ENCODE measurements at places on chromosomes 7 and 10.
A peak's percentile ranks its signal among the peaks of the same experiment; 100 is the strongest.

DNA sequence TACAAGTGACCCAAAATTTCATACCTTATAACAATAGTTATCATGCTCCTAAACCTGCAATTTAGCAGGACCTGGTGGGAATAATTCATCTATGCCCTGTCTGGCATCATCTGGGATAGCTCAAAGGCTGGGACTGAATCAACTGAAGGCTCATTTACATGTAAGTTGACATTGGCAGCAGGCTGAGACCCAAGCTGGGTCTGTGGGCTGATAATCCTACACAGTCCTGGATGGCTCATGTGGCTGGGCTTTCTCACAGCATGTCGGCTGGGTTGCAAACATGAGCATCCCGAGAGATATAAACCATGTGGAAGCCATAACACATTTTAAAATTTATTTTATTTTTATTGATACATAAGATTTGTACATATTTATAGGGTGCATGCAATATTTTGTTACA lies 19.5 kb upstream of the ABCB5 start:
- no peaks in the 10 kb centered on the region for H3K36me3 ChIP-seq
- no peak overlapping the region for H3K4me3 ChIP-seq
- no peaks in the 10 kb centered on the region for H3K4me1 ChIP-seq
- no peaks in the 10 kb centered on the region for H3K27me3 ChIP-seq
- H3K27ac ChIP-seq: no peak overlapping the region

GRCh38 chr7:135678612-135679575 lies 16.6 kb downstream of the STMP1 start:
- DNase-seq: no peak
- no peaks in the 10 kb centered on the region for H3K27me3 ChIP-seq
- H3K4me1 ChIP-seq: peaks cover 2% of the 10 kb centered on the region

DNA sequence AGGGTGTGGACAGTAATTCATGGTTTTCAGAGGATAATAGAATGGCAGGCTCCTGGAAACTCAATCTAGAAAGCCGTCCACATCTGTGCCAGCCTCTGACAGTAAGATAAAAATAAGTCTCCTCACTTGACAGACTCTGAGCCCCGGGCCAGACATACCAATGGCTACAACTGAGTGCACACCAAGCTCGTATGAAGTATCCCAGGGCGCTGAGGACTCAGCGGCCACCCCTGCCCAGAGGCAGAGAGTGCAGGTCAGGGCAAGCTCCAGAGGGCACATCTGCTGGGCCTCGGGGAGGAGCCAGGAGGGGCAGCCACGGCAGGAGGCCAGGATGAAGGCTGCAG lies 262.8 kb upstream of the TCERG1L start:
- H3K36me3 ChIP-seq: no peaks in the 10 kb centered on the region
- no peaks in the 10 kb centered on the region for H3K4me1 ChIP-seq
- no peak overlapping the region for H3K4me3 ChIP-seq
- DNase-seq: no peak

GRCh38 chr10:6537770-6538169 lies 42.3 kb downstream of the PRKCQ start:
- no peaks in the 10 kb centered on the region for H3K27me3 ChIP-seq
- H3K4me3 ChIP-seq: no peak overlapping the region
- H3K4me1 ChIP-seq: no peaks in the 10 kb centered on the region
- no peak for DNase-seq

GRCh38 chr10:123331438-123331837 lies 177.2 kb downstream of the BUB3 start:
- DNase-seq: no peak
- H3K27ac ChIP-seq: no peak overlapping the region

- H3K4me1 ChIP-seq: no peaks in the 10 kb centered on the region
- H3K27ac ChIP-seq: no peak overlapping the region
- DNase-seq: no peak
- H3K4me3 ChIP-seq: no peak overlapping the region
Measured at GRCh38 chr10:127474501-127474900, 74.6 kb upstream of the NPS start.

- DNase-seq: no peak
- H3K4me3 ChIP-seq: no peak overlapping the region
- H3K27me3 ChIP-seq: no peaks in the 10 kb centered on the region
- H3K27ac ChIP-seq: no peak overlapping the region
- H3K4me1 ChIP-seq: no peaks in the 10 kb centered on the region
Measured at GRCh38 chr7:77657427-77658224, 38.6 kb upstream of the RSBN1L start.

- H3K36me3 ChIP-seq: no peaks in the 10 kb centered on the region
- peaks cover 8% of the 10 kb centered on the region for H3K4me1 ChIP-seq
- H3K27me3 ChIP-seq: no peaks in the 10 kb centered on the region
- H3K27ac ChIP-seq: peak overlapping the region; percentile 69
Measured at GRCh38 chr7:151520419-151521261, 945 bp upstream of the RHEB start.

GRCh38 chr7:135537905-135538304 lies 19.8 kb upstream of the NUP205 start:
- H3K27ac ChIP-seq: no peak overlapping the region
- DNase-seq: no peak
- H3K4me3 ChIP-seq: no peak overlapping the region
- H3K36me3 ChIP-seq: no peaks in the 10 kb centered on the region
- no peaks in the 10 kb centered on the region for H3K4me1 ChIP-seq

DNA sequence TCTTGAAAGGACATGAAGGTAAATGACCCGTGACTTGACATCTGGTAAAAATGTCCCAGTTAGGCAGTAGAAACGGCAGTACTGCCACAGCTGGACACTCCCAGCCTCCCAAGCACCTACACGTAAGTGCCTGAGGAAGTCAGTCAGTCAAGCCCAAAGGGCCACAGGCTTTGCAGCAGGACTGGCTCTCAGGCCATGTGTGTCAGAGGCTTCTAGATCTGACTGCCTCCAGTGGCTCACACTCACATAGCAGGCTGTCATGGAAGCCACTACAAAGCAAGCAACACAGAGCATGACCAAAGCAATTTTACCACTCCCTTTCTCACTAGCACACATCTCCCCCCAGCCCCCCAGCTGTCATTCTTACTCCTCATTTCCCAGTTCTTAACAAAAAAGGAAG lies 17.8 kb upstream of the CCNJ start:
- H3K4me3 ChIP-seq: no peak overlapping the region
- no peaks in the 10 kb centered on the region for H3K4me1 ChIP-seq
- H3K27ac ChIP-seq: no peak overlapping the region

GRCh38 chr7:82286096-82286797 lies 157.3 kb downstream of the CACNA2D1 start:
- no peaks in the 10 kb centered on the region for H3K27me3 ChIP-seq
- DNase-seq: no peak
- H3K36me3 ChIP-seq: no peaks in the 10 kb centered on the region
- H3K4me1 ChIP-seq: no peaks in the 10 kb centered on the region
- H3K27ac ChIP-seq: no peak overlapping the region

GRCh38 chr7:44580945-44581878 lies 819 bp downstream of the TMED4 start:
- peak; percentile 86 for DNase-seq
- H3K4me1 ChIP-seq: peaks cover 4% of the 10 kb centered on the region
- H3K27ac ChIP-seq: peak overlapping the region; percentile 93
- peaks cover 21% of the 10 kb centered on the region for H3K36me3 ChIP-seq
- no peaks in the 10 kb centered on the region for H3K27me3 ChIP-seq

- no peak overlapping the region for H3K4me3 ChIP-seq
- peak; percentile 27 for DNase-seq
- H3K27ac ChIP-seq: no peak overlapping the region
- H3K36me3 ChIP-seq: no peaks in the 10 kb centered on the region
Measured at GRCh38 chr7:8354503-8354902, 78.9 kb upstream of the NXPH1 start.

DNA sequence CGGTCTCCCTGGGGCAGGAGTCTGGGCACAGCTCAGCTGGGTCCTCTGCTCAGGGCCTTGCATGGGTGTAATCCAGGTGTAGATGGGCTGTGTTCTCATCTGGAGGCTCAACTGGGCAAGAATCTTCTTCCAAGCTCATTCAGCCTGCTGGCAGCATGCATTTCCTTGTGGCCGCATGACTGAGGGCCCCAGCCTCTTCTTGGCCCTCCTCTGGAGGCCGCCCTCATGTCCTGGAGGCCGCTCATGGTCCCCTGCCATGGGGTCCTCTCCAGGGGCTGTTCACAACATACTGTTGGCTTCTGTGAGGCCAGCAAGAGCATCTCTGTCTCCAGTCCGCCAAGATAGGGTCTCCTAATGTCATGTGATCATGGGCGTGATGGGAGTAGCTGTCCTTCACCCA lies 437.5 kb upstream of the FOXK1 start:
- H3K4me3 ChIP-seq: no peak overlapping the region
- no peak for DNase-seq
- H3K27ac ChIP-seq: no peak overlapping the region
- H3K27me3 ChIP-seq: no peaks in the 10 kb centered on the region
- H3K36me3 ChIP-seq: no peaks in the 10 kb centered on the region

GRCh38 chr10:24214762-24215161 lies 5.8 kb downstream of the KIAA1217 start:
- DNase-seq: no peak
- peaks cover 2% of the 10 kb centered on the region for H3K36me3 ChIP-seq
- H3K4me1 ChIP-seq: peaks cover 16% of the 10 kb centered on the region
- H3K27me3 ChIP-seq: no peaks in the 10 kb centered on the region
- H3K27ac ChIP-seq: peak overlapping the region; percentile 0
- H3K4me3 ChIP-seq: no peak overlapping the region

- DNase-seq: no peak
- H3K4me3 ChIP-seq: no peak overlapping the region
- no peaks in the 10 kb centered on the region for H3K36me3 ChIP-seq
- no peaks in the 10 kb centered on the region for H3K27me3 ChIP-seq
Measured at GRCh38 chr10:35946556-35946955, 304.5 kb upstream of the FZD8 start.

DNA sequence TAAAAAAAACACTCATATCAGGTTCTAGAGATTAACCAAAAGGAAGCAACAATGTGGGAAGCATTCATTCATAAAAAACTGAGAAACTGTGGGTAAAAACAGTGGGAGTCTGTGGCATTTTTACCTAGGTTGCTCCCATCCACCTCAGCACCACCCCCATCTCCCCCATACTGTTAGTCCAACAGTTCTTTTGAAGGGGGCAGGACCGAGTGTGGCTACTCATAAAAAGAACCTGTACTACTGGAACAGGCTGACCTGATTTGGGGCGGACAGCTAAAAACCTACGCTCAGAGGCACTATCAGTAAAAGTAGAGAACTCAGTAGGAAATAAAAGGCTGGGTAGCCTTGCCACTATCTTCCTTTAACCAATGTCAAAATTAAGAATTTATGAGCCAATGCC lies 84.5 kb downstream of the DPY19L1 start:
- DNase-seq: no peak
- no peak overlapping the region for H3K27ac ChIP-seq
- no peak overlapping the region for H3K4me3 ChIP-seq
- H3K27me3 ChIP-seq: no peaks in the 10 kb centered on the region
- H3K4me1 ChIP-seq: no peaks in the 10 kb centered on the region
- H3K36me3 ChIP-seq: no peaks in the 10 kb centered on the region

DNA sequence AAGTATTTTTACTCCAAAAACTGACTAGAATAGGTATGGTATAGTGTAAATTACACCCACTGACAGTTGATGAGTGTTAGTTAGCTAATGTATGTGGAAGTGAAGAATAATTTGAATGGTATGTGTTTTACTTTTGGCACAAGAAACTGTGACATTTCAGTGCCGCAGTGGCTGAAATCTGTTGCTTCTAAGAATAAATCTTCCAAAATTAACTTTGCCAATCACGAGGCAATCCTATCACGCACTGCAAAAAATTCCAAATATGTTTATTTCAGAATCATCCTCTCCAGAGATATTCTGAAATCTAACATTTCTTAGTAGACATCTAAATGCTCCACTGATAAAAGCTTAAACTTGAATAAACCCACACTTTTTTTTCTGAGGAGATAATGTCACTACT lies 61.2 kb downstream of the PCLO start:
- no peaks in the 10 kb centered on the region for H3K36me3 ChIP-seq
- no peak for DNase-seq
- H3K27me3 ChIP-seq: no peaks in the 10 kb centered on the region
- H3K27ac ChIP-seq: no peak overlapping the region

DNA sequence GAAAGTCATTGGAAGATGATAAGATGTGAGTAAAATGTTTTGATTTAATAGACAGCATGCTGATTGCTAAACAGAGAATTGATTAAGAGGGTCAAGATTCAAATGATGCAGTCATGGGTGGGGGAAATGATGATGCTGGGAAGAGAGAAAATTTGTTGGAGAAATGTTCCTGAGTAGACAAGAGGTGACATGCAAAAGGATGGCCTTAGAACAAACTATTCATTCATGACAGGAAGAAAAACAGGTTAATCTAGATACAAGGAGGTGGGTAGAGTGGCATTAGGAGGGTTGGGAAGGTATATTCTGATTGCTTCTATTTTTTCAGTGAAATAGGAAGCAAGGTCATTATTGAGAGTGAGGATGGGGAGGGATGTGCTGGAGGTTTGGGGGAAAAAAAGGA lies 146.7 kb downstream of the SEM1 start:
- H3K27me3 ChIP-seq: no peaks in the 10 kb centered on the region
- no peak for DNase-seq
- H3K4me1 ChIP-seq: no peaks in the 10 kb centered on the region
- no peak overlapping the region for H3K27ac ChIP-seq
- no peak overlapping the region for H3K4me3 ChIP-seq

DNA sequence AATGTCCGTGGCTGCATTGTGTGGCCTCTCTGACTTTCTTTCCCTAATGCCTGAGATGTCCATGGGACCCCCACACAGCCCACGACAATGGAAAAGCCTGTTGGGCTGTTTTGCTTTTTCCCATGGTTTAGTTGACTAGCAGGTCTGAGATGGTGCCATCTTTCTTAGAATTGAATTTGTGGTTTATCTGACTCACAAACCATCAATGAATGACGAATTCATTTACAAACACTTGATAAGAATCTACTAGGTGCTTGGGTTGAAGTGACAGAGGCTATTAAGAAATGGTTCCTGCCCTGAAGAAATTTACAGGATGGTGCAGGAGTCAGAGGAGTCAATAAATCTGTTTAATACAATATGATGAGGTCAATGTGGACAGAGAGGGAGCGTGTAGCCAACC lies 75.4 kb downstream of the OTUD1 start:
- no peaks in the 10 kb centered on the region for H3K27me3 ChIP-seq
- H3K4me3 ChIP-seq: no peak overlapping the region
- no peaks in the 10 kb centered on the region for H3K4me1 ChIP-seq
- H3K36me3 ChIP-seq: no peaks in the 10 kb centered on the region

- H3K4me1 ChIP-seq: no peaks in the 10 kb centered on the region
- no peak for DNase-seq
- no peaks in the 10 kb centered on the region for H3K36me3 ChIP-seq
- H3K27me3 ChIP-seq: no peaks in the 10 kb centered on the region
Measured at GRCh38 chr10:10235003-10235402, 782.7 kb upstream of the CELF2 start.

GRCh38 chr7:141717450-141717849 lies 9.3 kb downstream of the WEE2 start:
- H3K4me1 ChIP-seq: no peaks in the 10 kb centered on the region
- no peaks in the 10 kb centered on the region for H3K36me3 ChIP-seq
- no peak overlapping the region for H3K27ac ChIP-seq
- no peaks in the 10 kb centered on the region for H3K27me3 ChIP-seq

GRCh38 chr7:47833211-47833610 lies 115.1 kb downstream of the PKD1L1 start:
- H3K4me3 ChIP-seq: no peak overlapping the region
- DNase-seq: no peak
- H3K27ac ChIP-seq: no peak overlapping the region
- no peaks in the 10 kb centered on the region for H3K4me1 ChIP-seq
- no peaks in the 10 kb centered on the region for H3K36me3 ChIP-seq
- no peaks in the 10 kb centered on the region for H3K27me3 ChIP-seq
